ENCODE measurements at places on chromosomes 3 and 15.

DNA sequence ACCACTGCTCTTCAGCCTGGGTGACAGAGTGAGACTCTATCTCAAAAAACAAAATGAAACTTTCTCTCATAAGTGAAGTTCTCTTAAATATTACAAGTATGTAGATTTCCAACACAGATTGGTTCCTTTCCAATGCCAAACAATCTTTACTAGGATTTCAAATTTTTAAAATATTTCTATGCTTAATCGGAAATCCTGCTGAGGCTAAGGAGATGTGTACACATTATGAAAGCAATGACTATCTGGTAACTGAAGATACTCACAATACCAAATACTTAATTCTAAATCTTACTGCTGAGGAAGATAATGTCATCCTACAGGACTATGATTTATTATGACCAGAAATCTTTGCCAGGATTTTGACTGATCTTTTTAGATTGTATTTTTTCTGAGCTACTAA is 255.6 kb upstream of the ZNF717 start:
- DNase-seq, result no peak

DNA sequence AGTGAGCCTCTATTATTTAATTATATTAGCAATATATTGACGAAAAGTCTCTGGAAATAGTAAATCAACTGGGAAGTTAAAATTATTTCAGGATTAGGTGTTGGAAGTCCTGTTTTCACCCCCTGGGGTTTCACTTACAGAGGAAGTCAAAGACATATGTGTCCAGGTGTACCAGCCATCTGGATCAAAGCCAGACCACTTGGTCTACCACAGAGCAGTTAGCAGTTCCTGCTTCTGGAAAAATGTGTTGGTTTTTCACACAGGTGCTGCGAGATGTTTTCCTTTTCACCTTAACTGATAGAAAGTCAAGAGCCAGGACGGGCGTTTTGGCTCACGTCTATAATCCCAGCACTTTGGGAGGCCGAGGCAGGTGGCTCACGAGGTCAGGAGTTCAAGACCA is 13.1 kb downstream of the MME start:
- DNase-seq, result no peak

DNA sequence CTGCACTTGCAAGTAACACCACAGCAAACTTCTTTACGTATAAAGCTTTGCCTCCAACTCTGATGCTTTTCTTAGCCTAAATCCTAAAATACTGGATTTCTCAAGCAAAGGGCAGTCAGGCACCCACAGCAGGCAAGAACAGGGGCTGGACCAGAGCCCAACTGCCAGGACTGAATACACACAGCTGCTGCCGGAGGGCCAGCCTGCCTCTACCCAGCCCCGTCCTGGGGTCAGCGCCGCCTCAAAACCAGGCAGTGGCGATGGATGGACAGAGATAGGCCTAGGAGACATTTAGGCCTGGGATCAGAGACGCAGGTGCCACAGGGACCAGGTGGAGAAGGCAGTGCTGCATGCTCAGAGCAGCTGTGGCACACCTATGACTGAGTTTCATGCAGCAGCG is 47.6 kb upstream of the SEC61A1 start:
- no peak for DNase-seq

- no peak for DNase-seq
These were observed 18.0 kb downstream of the BTLA start for GRCh38 chr3:112481302-112481721.

- DNase-seq, result no peak
These were observed 590 bp downstream of the ACKR4 start for GRCh38 chr3:132597660-132598059.

DNA sequence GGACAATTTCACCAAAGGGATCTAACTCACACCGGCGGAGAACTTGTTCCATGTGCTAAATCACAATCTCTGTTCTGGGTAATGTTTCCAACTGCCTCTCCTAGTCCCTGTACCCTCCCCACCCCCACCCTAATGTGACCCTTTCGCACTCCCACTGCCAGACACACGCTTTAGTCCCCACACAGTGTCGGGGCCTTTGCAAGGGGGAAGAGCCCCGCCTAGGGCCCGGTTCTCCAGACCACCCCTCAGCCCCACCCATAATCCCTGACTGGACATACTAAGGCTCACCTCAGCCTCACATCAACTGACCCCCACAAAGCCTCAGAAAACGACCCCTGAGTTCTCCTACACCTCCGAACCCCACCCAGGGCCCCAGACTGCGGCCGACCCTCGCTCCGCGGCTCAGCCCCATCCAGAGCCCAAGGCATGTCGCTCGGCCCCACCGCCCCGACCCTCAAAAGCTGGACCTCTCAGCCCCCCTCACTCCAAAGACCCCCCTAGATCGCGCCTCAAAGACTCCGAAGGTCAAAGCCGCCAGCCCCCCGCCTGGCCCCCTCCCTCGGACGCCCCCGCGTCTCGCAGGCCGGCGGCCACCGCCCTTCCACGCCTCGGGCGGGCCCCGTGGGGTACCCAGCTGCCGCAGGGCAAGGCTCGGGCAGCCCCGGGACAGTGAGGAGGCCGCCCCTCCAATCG is 72.0 kb upstream of the MAP4 start:
- DNase-seq, result no peak

DNA sequence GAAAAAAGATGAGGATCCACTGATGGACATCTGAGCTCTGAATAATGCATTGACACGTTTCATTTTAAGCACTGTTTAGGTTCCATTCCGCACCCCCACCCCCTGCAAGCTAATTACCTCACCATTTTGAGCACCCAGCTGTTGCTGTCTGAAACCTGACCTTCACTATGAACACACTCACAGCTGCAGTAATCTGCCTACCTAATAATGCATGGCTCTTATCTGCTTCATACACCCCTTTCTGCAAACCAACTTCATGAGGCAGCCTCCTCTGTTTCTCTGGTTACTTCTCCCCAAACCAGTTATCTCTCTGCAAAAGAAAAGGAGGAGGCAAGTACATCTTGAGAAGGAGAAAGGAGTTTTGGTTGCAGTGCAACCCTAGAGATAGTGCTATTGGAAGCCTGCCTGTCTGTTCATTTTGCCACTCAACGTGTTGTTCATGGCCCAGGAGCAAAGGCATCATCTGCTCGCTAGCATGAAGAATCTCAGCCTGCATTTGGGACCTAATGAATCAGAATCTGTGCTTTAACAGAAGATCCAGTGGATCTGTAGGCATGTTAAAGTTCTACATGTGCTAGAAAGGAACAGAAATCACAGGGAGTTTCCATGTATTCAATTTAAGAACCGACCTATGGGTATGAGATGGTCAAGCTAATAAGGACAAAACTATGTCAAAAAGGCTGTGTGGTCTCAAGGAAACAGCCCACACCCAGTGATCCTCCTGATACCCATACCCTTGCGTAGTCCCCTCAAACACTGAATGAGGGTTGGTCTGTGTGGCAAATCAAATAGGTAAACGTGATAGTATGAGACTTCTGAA is 87.2 kb downstream of the MB21D2 start:
- DNase-seq, result no peak

GRCh38 chr3:13574798-13575451 is 26.0 kb downstream of the FBLN2 start:
- DNase-seq, result no peak

DNA sequence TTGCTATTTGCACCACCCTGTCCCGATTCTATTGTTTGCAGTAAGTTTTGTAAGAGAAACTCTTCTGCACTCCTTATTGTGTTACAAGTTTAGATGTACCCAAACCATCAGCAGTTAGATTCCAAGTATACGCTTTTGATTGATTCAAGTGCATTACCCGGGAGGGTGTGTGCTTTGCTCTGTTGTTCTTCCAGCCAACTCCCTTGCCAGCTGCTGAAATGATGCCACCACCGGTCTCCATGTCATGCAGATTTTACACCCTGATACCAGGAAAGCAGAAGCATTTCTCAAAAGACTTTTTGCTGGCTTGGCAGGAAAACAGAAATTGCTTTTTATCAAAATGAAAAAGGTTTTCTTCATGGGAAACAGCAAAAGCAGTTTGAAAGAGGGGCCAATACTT is 1006.6 kb upstream of the CFAP20DC start:
- DNase-seq, result no peak

- DNase-seq, result no peak
These were observed 8.1 kb downstream of the PPM1M start for GRCh38 chr3:52253314-52254304.

DNA sequence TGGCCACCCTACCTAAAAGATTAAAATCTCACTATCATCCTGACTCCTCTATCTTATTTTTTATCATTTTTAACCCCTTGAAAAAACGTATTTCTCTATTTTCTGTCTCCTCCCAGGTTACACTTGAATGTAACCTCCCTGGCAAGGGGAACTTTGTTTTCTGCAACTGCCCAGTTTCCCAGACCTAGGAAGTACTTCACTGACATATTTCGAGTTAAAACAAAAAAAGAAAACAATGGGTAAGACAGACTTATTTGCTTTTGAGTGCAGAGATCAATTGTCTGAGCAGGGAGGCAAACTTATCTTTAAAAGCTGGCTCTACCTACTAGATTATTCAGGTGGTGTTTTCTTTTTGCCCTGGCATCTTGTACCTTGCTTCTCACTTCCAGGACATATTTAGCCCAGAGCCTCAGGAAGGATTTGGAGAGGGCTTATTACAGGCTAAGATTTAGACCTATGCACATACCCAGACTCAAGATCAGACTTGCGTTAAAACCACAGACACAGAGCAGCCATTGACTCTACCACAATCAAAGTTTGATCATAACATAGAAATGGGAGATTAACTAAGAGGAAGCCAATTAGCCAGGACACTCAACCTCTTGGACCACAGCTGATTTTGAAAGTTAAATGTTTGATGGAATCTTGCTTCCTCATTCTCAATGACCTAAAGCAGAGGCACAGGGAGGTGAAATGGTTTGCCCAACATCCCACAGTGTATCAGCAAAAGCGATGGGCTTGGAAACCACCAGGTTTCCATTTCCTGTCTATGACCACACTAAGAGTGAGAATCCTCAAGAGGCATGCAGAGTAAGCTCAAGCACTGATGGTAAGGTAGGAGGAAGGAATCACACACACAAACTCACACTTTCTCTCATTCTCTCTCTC is 169.5 kb upstream of the THBS1 start:
- DNase-seq, result no peak

- no peak for DNase-seq
These were observed 27.0 kb downstream of the KIF7 start for GRCh38 chr15:89628301-89628700.

GRCh38 chr3:46496746-46497555 is 825 bp upstream of the RTP3 start:
- DNase-seq, result no peak

DNA sequence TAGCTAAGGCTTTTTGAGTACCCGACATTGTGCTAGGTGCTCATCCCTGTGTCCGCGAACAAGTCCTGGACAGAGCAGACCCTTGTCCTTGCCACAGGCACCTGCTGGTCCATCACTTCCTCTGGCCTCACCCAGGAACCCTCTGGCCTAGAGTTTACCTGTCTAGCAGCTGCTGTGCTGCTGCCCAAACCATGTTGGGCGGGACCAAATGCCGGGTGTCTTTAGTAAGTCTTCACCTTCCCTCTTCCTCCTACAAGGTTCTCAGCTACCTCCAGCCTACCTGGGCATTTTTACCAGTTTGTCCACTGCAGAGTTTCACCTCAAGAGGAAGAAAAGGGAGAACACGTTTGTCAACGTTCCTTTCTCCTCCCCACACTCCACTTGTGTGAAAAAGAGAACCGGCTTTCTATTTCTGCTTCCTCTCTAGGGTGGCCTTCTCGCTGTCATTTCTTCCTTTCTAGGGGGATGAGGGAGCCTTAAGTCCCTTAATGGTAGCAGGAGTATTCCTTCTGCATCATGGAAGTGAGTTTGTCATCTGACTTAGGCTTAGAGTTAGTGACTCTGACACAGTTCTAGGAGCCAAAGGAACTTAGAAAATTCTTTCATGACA is 80.4 kb upstream of the GCNT3 start:
- DNase-seq, result no peak

GRCh38 chr3:69161587-69162307 is 39.4 kb upstream of the LMOD3 start:
- peak; percentile 17 for DNase-seq

DNA sequence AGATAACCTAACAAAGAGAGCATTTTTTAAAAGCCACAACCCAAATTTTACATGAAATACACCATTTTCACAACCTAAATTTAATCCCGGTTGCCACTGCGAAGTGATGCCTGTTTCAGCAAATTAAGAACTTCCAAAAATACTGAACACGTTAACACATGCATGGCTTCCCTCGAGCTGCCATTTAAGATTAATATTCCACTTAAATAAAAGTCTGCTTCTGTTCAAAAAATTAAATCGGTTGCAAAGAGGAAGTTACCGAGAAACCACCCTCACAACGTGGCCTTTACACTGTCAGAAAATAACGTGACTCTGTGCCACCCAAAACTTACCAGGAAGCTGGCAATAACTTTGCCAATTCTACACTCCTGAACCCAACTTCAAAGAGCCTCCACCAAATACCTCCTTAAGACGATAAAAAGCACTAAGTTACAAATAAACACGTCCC is 1.2 kb downstream of the TBL1XR1 start:
- DNase-seq, result no peak

DNA sequence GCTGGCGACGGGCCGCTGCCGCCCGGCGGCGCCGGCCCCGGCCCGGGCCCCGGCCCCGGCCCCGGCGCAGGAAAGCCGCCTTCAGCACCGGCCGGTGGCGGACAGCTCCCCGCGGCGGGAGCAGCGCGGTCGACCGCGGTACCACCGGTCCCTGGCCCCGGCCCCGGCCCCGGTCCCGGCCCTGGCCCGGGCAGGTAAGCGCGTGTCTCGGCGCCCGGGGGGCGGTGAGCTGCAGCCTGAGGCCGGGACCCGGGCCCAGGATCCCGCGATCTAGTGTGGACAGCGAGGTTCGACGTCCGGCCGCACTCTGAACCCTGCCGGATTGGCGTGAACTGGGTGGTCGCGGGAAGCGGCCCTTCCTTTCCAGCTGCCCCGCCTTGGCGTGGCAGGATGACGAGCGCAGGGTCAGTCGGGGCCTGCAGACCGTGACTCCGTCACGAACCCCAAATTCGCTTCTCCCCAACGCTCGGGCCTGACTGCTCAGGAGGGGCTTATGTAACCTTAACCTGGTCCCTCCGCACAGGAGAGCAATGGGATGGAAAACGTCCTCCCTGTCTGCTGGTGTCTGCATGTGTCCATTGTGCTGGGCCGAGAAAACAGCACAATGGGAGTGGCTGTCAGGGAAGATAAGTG is 472 bp downstream of the BSN start:
- no peak for DNase-seq

DNA sequence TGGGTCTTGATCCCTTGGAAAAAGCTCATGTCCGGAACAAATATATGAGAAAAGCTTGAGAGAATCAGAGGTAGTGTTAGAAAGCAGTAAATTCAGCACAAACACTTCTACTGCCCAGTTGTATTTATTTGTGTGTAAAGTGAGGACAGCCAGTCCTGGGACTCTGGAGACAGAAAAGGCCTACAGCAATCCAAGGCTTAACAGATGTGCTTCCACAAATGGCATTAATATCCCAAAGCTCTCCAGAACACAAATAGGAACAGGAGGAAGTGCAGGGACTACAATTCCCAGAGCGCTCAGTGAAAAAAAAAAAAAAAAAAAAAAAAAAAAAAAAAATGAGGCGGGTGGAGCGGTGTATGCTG is 390 bp upstream of the AP2M1 start:
- no peak for DNase-seq

GRCh38 chr3:67145738-67146137 is 147.6 kb downstream of the KBTBD8 start:
- no peak for DNase-seq

Measured in uterus (tissue), 4 donors.